ENCODE measurements at places on chromosomes 1 and 21.
A peak's percentile ranks its signal among the peaks of the same experiment; 100 is the strongest.

GRCh38 chr21:38140207-38140903 lies 116.4 kb upstream of the KCNJ15 start:
- no peak for DNase-seq

GRCh38 chr1:16015960-16016901 lies 1.6 kb downstream of the HSPB7 start:
- DNase-seq, result no peak

- no peak for DNase-seq
Observed at GRCh38 chr1:170290991-170291390, 145.2 kb downstream of the NTMT2 start.

DNA sequence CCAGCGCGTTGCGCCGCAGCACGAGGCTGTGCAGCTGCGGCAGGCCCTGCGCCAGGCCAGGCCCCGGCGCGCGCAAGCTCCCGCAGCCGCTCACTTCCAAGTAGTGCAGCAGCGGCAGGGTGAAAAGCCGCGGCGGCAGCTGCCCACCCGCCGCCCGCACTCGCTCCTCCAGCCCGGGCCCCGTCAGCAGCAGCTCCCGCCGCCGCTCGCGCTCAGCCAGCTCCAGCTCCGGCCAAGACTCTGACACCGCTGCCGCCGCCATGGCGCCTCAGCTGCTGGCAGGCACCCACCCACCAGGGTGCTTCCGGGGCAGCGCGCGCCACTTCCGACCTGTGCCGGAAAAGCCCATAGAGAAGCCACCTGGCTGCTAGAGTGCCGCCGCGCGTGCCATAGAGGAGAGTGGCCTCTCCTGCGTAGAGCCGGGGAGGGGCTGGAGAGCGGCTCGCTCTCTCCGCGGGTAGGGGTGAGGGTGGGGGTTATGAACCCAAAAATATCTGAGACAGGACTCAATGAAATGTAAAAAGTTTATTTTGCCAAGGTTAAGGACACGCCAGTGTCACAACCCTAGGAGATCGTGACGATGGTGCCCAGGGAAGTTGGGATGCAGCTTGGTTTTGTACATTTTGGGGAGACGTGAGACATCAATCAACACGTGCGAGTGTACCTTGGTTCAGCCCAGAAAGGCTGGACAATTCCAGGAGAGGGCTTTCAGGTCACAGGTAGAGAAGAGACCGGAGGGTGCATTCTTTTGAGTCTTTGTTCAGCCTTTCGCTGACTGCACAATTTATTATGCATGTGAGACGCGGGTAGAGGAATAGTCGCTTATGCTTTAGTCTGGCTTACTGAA lies at the start of gene LRRC47:
Gene LRRC47 (minus strand): TSS at position 284 of the 847 bp plus-strand sequence. CDS start 22 bp downstream, at position 262.
- DNase-seq, result peak; percentile 93

DNA sequence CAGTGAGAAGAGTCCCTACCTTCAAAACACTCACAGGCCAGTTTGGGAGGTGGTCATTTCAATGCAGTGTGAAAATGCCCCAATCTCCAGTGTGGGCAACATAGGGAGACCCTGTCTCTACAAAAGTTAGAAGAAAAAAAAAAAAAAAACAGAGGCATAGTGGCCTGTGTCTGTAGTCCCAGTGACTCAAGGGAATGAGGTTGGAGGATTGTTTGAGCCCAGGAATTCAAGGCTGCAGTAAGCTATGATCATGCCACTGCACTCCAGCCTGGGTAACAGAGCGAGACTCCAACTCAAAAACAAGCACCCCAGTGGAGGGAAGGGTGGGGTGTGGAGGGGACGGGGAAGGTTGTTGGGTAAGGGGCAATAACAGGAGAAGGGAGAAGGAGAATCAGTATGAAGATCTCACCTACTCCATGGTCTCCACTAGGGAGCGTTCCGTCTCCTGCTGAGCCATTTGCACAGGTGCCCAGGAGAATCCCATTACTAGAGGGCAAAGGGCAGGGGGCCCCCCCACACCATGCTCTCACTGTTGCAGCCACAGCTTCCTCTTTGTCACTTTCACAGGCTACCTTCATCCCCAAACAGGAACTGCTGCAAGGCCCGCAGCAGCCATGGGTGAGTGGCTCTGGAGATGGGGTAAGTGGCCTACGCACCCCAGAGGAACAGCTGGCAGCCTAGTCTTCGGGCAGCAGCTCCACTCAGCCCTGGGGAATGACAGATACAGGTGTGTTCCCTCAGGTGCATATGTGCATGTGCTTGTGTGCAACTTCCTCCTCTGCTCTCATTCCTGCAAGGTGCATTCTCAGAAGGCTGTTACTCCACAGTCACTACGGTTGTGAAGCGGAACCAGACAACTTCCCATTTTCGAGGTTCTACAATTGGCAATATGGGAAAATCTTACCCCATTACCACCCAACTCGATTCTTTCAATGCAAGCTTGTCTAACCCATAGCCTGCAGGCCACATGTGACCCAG lies 87.9 kb upstream of the LYST start:
- no peak for DNase-seq

DNA sequence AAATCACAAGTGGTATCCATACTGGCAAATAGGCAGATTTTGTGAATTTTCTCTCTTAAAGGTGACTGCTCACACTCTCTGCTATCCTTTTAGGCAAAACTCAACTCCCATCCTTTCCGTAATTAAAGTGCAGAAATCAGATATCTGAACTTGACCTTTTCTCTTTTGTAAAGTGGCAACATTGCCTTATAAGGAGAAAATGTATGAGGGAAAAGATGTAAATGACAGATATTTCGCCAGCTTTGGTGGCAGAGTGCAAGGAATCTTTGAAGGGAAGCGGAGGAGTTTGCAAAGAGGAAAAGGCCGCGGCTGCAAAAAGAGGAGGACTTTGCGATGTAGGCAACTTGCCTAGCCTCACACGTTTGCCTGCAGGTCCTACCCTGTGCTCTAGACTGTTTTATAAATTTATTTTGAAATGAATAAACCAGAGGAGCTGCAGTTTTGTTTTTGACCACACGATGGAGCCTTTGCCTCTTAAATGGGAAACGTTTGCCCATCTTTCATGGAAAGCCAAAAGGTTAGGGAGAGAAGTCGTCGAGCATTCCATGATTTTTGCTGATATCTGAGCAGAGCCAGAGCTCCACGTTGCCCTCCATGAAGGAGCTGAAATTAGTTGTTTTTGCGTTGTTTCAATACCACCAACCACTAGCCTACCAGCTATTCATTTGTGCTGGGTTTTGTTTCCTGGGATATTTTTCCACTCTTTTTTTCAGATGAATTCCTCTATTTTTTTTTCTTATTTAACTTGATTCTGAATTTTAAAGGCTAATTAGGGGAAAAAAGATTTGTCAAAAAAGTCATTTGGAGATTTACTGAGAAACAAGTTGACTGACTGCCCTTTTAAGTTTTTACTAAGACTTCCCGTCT lies 242.3 kb downstream of the LMX1A start:
- no peak for DNase-seq

- no peak for DNase-seq
Observed at GRCh38 chr1:223301371-223301770, 62.6 kb downstream of the SUSD4 start.

- no peak for DNase-seq
Observed at GRCh38 chr21:30044447-30045064, 104.8 kb upstream of the GRIK1 start.

DNA sequence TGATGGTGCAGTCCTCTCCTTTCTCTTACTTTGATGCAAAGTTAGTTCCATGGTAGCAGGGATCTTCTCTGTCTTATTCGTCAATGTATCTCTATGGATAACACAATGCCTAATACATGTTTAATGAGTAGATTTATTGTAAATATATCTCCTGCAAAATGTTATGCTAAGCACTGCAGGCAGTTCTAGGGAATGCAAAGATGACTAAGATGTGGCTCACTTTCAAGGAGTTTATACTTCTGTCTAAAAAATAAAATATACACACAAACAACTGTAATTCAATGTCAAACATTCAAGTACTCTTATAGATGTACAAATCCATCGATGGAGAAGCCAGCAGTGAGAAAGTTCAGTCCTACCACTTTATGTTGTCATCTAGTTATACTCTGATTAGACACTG lies 194.3 kb downstream of the KCTD3 start:
- DNase-seq, result no peak

- no peak for DNase-seq
Observed at GRCh38 chr1:34627465-34628240, 127.2 kb upstream of the GJB5 start.

GRCh38 chr1:96515925-96516324 lies 205.7 kb upstream of the PTBP2 start:
- DNase-seq, result no peak

GRCh38 chr1:92495392-92496063 lies 8.8 kb upstream of the GFI1 start:
- DNase-seq, result no peak

DNA sequence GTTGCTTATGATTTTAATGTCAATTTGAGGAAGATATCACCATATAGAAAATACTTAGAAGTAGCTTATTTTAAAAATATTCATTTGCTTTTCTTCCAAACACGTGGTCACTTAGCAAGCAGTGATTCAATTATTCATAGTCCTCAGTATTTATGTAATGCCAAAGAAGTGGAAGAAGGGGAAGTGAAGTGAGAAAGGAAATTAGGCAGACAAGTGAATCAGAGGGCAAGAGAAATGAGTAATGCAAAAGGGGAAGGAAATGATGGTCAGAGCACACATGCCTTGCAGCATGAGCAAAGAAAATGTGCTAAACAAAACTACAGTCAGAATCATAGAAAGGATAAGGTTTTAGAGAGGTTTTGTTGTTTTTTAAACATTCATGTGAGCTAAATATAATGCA lies 31.8 kb downstream of the SDCCAG8 start:
- no peak for DNase-seq

- no peak for DNase-seq
Observed at GRCh38 chr1:34165422-34165921, 442 bp upstream of the CSMD2 start.

GRCh38 chr1:18932387-18932786 lies 24.1 kb downstream of the IFFO2 start:
- no peak for DNase-seq

DNA sequence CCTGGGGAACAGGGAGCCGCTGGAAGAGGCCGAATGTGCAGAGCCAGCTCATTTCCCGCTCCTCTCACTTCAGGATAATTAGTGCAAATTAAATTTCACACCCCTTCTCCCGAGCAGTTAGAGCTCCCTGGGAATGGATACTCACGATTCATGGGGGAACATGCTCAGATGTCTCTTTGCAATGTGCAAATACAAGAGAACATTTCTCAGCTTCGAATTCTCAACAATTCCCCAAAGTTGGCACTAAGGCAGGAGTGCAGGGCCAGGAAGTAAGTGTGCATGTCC lies 54.9 kb downstream of the CAMK2N1 start:
- no peak for DNase-seq

GRCh38 chr1:215597961-215598360 lies 30.9 kb downstream of the KCTD3 start:
- DNase-seq, result no peak

GRCh38 chr1:60765204-60765603 lies 317.2 kb upstream of the NFIA start:
- no peak for DNase-seq

- DNase-seq, result no peak
Observed at GRCh38 chr21:14519000-14519399, 27.1 kb downstream of the SAMSN1 start.

DNA sequence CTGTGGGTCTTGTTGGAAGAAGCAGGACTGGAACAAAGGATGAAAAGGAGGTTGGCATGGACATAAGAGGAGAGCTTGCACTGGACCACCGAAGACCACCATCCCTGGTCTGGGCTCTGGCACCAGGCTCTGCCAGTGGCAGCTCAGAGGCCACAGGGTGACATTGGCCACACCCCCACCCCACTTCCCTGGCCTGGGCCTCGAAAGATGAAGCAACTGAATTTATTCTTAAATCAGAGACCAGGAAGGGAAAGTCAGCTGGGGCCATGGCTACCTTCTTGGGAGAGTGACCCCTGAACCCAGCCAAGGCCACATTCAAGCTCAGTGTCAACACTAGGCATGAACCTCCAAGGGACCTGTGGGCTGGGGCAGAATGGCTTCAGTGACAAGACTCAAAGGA lies 4.0 kb downstream of the KLHDC7A start:
- DNase-seq, result no peak

- no peak for DNase-seq
Observed at GRCh38 chr1:221947731-221948130, 205.8 kb upstream of the DUSP10 start.

- no peak for DNase-seq
Observed at GRCh38 chr1:215459136-215459535, 108.0 kb upstream of the KCTD3 start.

DNA sequence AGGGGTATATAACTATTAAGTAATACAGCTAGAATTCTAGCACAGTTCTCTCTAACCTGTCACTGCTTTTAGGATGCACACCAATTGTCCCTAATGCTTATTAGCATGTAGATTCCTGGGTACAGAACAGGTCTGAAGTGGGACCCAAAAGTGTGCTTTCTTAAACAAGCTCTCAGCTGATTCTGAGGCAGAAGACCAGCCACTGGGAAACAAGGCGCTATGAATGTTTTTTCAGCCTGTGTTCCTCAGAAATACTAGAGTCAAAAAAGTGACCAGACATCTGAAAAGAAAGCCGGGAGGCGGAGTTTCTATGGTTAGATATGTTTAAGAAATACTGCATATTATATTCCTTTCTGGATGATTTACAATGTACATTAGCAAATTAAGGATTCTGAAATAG lies 1.8 kb downstream of the PEF1 start:
- no peak for DNase-seq

- no peak for DNase-seq
Observed at GRCh38 chr1:93501829-93502369, 54.0 kb downstream of the FNBP1L start.

- no peak for DNase-seq
Observed at GRCh38 chr1:69126796-69127195, 440.9 kb upstream of the LRRC7 start.

DNA sequence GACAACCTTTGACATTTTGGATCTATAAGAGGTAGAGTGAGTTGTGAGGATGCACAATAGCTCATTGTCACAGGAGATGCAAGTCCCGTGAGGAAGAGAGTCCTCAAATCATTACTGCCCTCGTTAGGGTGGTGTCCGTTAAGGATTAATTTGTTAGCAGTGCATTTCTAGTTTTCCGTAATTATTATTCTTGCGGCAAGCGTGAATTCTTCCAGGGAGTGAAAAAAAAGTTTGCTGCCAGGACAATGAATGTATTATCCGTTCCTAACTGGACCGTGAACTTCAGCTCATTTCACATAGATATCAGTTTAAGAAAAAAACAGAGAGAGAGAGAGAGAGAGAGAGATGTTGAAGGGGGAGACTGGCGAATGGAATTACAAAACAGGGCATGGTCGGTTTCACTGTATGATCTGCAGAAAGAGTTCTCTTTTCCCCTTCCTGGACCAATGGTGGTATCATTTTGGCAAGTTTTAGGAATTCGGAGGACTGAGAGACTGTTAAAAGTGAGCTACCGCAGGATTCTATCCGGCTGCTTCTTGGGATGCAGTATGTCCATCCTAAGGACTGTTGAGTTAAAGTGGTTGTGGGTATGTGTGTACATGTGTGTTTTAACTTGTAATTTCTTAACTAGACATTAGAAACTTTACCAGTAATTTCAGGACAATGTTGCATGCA lies 216.0 kb upstream of the NFIA start:
- DNase-seq, result no peak

- DNase-seq, result no peak
Observed at GRCh38 chr1:234836776-234837357, 226.9 kb upstream of the IRF2BP2 start.

GRCh38 chr1:40862008-40862863 lies at the start of gene CITED4:
TSS of gene CITED4 (minus strand) at chr1:40862363. CDS start at chr1:40862127, 236 bp downstream.
- peak; percentile 94 for DNase-seq
